ENCODE measurements at places on chromosomes 5 and 9.

- DNase-seq, result peak; percentile 34
Observed at GRCh38 chr5:33612386-33612785, 171.6 kb downstream of the TARS1 start.

DNA sequence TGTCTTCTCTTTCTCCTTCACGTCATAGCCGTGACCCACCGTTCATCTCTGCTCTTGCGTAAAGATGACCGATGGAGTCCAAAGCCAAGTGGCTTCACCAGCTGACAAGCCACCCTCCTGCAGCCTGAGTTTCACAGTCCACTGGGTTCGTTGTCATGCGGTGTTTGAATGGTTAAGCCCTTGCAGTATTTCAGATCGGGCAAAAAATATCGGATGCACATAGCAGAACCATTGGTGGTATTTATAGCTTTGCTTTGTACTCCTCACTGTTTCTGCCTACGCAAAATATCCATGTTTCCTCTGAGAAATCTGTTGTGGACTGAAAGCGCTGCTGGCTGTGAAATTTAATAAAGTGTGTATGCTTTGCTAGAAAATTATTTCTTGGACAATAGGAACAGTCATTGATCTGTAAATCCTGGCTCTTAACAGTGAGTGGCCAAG, 34.5 kb upstream of the NCS1 start:
- DNase-seq, result no peak

DNA sequence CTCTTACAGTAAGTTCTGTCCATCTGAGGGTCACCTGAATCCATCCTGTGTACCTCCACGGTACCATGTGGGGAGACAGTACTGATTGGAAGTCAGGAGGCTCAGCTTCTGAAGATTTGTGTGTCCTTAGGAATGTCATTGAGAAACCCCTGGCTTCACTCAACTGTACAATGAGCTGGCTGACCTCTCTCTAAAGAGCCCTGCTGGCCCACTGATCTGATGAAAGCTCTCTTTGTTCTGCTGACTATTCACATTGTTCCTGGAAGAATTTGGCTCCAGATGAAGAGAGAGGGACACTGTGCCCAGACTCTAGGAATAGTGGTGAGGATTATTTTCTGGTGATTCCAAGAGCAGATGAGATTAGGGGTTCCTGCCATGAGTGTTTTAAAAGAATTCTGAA, 141.2 kb downstream of the LURAP1L start:
- no peak for DNase-seq

- DNase-seq, result no peak
Observed at GRCh38 chr5:60402161-60402785, 297.7 kb downstream of the DEPDC1B start.

GRCh38 chr9:80954521-80954920, 734.8 kb downstream of the TLE1 start:
- DNase-seq, result no peak

DNA sequence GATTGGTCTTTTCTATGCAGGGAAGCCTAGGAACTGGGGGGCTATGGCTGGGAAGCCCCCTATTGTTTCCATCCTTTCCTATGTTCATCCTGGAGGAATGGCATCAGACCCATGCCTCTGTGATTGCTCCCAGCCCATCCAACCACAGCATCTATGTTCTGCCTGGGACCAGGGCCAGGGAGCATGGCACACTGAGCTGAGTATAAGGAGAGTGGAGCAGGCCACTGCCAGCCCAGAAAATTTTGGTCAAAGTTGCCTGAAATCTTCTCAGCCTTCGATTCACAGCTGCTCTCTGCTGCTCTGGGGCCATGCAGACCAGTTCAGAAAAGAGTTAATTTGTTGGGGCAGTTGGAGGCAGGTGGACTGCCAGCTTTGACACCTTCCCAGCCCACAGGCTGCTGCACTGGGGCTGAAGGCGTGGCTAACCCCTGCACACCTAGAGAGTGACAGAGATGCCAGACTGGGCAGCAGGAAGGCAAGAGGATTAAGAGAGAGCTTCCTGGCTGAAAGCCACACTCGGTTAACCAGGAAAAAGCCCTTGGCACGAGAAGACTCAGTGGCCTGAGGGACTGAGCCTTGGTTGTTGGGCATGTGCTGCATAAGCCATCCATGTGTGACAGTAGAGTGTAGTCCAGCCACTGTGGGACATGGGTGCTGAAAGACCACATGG, 12.1 kb downstream of the TGFBI start:
- no peak for DNase-seq

DNA sequence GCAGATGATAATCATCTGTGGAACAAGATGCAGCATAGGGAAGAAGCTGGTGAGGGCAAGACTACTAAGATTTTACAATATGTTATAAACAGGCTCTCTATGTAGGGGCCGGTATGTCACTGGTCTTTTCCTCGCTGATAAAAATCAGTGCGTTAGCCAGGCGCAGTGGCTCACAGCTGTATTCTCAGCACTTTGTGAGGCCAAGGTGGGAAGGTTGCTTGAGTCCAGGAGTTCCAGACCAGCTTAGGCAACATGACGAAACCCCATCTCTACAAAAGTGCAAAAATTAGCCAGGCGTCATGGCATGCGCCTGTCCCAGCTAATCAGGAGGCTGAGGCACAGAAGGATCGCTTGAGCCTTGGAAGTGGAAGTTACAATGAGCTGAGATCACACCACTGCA, 135.9 kb downstream of the TUSC1 start:
- no peak for DNase-seq

- no peak for DNase-seq
Observed at GRCh38 chr9:105405514-105406131, 42.2 kb upstream of the FSD1L start.

DNA sequence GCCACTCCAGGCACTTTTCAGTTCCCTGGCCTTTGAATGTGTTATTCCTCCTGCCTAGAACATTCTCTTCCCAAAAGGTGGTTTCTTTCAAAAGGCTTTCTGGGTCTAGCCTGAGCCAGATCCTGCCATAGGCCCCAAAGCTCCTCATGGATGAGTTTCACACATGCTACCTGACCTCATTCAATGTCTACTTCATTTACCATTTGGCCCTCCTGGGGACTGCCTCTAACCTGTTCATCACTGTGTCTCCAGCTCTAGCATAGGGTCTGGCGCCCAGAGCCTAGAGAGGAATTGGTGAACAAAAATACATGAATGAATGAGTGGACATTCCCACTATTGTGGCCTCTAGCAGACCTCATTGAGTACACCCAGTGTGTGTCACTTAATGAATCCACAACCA, 5.4 kb upstream of the P4HA2 start:
- no peak for DNase-seq

DNA sequence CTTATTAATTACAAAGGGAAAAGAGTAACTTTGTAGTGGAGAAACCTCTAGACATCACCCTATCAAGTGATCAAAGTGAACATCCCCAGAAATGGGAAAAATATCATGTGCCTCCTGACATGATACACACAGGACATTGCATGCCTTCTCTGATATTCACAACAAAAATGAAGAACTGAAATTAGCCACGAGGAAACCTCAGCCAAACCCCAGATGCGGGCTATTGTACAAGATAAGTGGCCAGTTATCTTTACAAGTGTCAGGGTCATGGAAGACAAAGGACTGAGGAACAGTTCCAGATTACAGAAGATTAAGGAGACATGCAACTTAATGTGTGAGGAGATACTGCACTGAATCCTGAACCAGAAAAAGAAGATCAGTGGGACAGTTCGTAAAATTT, 23.8 kb upstream of the NPM1 start:
- no peak for DNase-seq

GRCh38 chr5:147880487-147880886, 2.0 kb downstream of the SCGB3A2 start:
- DNase-seq, result peak; percentile 19
